ENCODE measurements at places on chromosomes 3 and 15.
A peak's percentile ranks its signal among the peaks of the same experiment; 100 is the strongest.

- DNase-seq = no peak
These were observed 9.3 kb downstream of the MSL2 start for GRCh38 chr3:136186846-136187245.

DNA sequence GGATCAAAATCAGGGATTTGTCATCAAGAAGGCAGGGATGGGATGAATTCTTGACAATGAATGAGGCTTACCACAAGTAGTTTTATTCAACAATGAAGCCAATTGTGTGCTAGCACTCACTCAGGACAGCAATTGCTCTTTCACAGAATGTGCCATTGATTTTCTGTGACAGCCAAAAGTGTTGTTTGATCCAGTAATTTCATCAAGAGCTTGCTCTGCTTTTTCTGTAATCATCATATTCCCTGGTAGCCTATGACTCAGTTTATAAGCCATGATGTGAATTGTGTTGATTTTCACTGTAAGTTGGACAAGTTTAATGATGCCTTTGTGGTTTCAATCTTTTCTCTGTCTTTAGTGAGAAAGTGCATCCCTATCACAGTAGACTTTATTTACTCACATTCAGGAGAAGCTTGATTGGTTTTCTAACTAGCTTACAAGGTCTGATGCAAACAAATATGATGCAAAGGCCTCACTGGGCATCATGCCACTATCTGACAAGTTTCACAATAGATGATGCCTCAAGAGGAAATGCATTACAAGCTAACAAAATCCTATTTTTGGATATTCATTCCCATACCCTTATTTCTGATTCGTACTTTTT, 13.6 kb upstream of the CSRNP1 start:
- DNase-seq = peak; percentile 35

- no peak for DNase-seq
These were observed 75.2 kb downstream of the ESYT3 start for GRCh38 chr3:138509586-138509985.

DNA sequence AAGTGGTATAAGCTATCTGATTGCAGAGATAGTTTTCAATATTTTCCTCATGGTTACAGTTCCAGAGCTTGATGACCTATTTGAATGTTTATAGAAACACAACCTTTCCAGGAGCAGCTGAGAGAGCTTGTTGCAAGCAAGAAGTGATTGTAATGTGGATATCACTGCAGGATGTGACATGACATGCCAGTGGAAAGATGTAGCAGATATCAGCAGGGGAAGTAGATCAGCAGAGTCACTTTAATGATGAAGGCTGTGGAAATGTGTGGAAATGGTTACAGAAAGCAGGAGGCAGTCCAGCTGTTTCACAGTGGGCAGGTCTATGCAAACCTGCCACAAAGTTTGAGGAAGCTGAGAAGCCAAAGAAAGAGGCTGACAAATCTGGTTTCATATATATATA, 21.0 kb downstream of the TMEM158 start:
- no peak for DNase-seq

GRCh38 chr3:190722181-190722905, 140.2 kb downstream of the GMNC start:
- no peak for DNase-seq

GRCh38 chr3:12046406-12046805, 42.2 kb downstream of the SYN2 start:
- no peak for DNase-seq

GRCh38 chr3:138907539-138907938, 39.4 kb downstream of the FOXL2 start:
- DNase-seq = no peak

- no peak for DNase-seq
These were observed 29.5 kb downstream of the CFAP100 start for GRCh38 chr3:126424039-126424717.

All from hematopoietic multipotent progenitor cell treated with erythropoietin and hydrocortisone succinate and interleukin-3 and kit ligand, for 8 days (in vitro differentiated cells).